Pons (tissue), 1 donor: ENCODE measurements at places on chromosomes 1 and 21.
A peak's percentile ranks its signal among the peaks of the same experiment; 100 is the strongest.

- no peak for DNase-seq
Measured at GRCh38 chr1:192801451-192801850, 7.4 kb upstream of the RGS2 start.

GRCh38 chr1:50416553-50417453 is 6.4 kb downstream of the DMRTA2 start:
- DNase-seq = no peak

- no peak for DNase-seq
Measured at GRCh38 chr1:29730623-29731022, 494.3 kb downstream of the PTPRU start.

DNA sequence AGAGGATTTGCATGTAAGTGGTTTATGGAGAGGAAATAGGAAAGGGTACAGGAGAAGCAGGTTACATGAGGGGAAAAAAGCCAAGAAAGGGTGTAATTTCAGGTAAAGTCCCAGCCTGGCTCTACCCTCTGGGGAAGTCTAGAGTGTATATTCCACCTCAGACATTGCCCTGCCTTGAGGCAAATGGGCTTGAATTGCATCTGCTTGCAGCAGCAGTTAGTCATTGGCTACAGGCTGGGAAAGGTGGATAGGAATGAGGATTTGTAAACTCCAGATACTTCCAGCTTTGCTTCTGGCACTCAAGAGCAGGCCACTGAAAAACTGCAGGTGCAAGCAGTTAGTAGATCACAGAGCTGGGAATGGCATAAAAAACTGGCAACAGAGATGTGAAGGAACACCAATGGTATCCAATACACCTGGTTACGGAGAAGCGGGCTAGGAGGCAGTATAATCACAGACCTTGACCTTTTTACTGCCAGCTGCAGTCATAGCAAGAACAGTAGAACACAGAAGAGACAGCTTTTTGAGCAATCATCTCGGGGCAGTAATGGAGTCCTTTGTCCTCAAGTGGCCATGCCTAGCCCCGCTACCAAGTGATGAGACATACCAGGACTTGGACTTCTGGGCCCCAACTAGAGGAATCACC is 226.9 kb upstream of the NRIP1 start:
- no peak for DNase-seq

GRCh38 chr1:89629146-89629545 is 3.8 kb upstream of the LRRC8C start:
- no peak for DNase-seq

GRCh38 chr21:44337449-44337848 is 1.7 kb downstream of the CFAP410 start:
- DNase-seq = no peak

DNA sequence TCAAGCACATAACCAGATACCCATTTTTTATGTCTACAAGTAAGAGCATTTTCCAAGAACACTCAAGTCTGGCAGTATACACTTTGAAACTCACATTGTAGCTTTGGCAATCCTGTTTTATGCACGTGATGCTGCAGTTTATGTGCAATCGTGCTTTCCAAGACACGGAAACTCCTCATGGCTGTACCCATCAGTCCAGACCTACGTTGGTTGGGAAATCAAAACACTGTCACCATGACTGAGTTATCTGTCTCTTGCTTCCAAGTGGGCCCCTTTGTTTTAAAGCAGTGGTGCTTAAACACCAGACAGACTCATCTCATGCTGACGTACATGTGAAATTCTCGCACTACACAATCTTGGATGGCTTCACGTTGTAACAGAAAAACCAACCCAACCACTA is 192.8 kb downstream of the LTN1 start:
- no peak for DNase-seq

DNA sequence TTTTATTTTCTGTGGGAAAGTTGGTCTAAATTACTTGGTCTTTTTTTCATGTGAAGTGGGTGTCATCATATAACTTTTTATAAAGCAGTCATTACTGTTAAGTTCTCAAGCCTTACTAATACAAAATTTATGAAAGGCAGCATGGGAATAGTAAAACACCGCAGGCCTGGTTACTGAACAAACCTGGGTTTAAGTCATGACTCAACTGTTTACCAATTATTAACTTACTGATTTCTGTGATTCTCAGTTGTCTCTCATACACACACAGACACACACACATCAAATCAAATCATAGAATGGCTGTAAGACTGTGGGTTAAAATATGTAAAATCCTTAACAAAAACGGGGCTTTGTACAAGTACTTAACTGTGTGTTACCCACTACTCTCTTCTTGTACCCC is 14.6 kb downstream of the MAEL start:
- no peak for DNase-seq

GRCh38 chr1:222009105-222009730 is 267.3 kb upstream of the DUSP10 start:
- no peak for DNase-seq

DNA sequence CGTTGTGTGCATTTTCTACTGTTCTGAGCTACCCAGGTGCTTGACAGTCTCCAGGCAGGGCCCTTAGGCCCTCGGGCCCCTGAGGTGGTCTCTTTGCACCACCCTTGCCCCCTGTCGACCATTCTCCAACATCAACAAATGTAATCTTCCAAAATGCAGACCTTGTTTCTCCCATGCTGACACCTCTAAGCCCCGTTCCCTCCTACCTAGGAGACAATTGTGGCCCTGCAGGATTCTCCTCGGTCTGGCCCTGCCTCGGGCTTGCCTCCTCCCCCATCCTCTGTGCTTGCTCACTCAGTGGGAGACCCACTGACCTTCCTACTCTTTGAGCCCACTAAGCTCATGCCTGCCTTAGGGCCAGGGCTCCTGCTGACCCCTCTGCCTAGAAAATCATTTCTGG is 104.2 kb upstream of the TARDBP start:
- no peak for DNase-seq

- DNase-seq = no peak
Measured at GRCh38 chr1:194043984-194044755, 857.8 kb upstream of the B3GALT2 start.

DNA sequence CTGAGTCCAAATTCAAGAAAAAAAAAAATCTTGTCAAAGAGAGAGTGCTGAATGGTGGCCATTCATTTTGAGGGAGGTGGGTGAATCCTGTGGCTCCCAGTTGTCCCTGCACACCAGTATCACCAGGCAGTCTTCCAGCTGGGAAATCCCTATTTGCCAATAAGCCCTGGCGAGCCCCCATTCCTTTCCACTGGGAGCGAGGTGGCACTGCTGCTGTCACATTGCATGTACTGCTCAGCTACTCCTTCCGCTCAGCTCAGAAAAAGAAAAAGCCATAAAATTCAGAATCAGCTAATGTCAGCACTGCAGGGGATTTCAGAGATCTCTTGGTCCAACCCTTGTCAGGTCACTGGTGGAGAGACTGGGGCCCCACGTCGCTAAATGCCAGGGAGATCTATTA is 298.5 kb downstream of the OMA1 start:
- DNase-seq = no peak

GRCh38 chr1:224631462-224632115 is 15.5 kb downstream of the CNIH3 start:
- no peak for DNase-seq

- DNase-seq = no peak
Measured at GRCh38 chr1:153567621-153568366, 2.1 kb upstream of the S100A2 start.

- DNase-seq = peak; percentile 23
Measured at GRCh38 chr1:55337801-55338447, 122.8 kb upstream of the USP24 start.

GRCh38 chr21:21750124-21750825 is 752.1 kb downstream of the NCAM2 start:
- DNase-seq = no peak

DNA sequence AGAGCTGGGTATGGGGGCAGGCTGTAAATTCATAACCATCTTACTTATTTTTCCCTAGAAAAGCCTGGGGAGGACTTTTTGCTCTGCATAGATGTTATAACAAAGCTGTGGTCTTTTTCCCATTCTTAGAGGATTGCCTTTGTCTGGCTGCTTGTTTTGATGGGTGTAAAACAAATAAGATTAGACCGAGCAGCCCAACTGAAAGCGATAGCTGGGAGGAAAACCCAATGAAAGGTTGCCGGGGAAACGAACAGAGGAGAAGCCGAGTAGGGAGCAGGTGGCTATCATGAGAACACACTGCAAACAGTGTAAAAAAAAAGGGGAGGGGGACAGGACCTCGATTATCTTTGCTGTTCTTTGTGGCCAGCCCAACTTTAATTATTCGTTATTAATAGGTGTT is 1.9 kb downstream of the ELAVL4 start:
- DNase-seq = peak; percentile 46

- DNase-seq = no peak
Measured at GRCh38 chr1:146016891-146017290, 4.6 kb downstream of the HJV start.

DNA sequence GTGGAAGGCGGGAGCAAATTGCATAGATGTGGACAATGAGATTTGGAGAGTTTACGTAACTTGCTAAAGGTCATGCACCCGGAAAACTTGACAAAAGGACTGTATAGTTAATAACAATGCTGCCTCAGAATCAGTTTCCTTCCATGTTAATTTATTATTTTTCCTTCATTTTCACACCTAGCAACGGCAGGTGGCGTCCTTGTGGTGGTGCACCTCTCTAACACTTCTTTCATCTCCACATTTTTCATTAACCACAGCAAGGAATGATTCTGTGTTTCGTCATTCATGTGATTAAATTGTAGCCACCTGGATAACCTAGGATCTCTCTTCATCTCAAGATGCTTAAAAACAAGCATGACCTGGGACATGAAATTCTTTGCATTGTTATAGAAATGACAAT is 2133.0 kb downstream of the NCAM2 start:
- DNase-seq = no peak

DNA sequence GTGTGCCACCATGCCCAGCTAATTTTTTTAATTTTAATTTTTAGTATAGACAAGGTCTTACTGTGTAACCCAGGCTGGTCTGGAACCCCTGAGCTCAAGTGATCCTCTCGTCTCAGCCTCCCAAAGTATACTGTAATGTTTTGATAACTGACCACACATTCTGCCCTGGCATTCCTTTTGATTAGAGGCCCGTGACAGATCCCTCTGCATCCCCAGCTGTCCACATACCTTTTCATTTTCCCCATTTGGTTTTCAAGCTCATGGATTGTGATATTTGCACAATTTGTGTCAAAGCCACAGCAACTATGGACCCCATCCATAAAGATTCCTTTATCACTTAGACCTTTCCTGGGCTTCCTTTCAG is 116.8 kb upstream of the ATP1A1 start:
- no peak for DNase-seq

DNA sequence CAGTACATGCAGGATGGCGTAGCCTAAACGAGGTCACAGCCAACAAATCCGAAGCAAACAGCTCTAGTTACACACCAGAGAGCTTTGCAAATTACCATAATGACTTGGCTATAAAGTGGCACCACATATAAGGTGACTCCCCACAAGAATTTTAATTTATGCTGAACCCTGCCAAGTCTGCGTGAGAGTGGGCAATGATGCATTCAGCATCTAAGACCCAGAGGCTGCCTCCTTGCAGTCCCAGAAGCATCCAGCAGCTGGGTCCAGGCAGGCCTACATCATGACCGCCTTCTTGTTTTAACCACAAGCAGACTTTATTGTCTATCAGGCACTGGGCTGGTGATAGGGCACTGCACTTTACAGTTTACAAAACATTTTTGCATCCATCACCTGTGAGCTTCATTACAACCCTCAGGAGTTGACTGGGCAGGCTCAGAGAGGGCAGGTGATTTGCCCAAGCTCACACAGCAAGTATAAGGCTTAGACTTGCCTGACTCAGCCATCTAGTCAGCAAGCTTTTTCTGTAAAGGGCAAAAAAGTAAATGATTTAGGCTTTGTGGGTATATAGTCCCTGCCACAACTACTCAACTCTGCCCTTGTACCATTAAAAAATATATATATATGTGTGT is 134.6 kb downstream of the GLIS1 start:
- no peak for DNase-seq

DNA sequence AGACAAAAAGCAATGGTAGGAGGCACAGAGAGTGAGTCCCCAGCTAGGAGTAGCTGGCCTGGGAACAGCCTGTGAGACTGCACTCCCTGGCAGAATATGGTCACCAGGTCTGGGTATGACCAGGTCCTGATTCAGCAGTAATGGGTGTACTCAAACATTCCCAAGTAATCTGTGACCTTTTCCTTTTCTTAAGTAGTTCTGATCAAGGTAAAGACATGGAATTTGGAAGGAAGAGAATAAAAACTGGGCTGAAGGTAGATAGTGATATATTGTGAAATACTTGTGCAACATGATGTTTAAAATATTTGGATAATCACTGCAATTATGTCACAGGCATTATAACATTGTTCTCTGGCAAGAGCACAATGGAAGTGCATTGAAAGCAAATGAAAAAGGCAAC is 147.2 kb upstream of the DPYD start:
- no peak for DNase-seq

DNA sequence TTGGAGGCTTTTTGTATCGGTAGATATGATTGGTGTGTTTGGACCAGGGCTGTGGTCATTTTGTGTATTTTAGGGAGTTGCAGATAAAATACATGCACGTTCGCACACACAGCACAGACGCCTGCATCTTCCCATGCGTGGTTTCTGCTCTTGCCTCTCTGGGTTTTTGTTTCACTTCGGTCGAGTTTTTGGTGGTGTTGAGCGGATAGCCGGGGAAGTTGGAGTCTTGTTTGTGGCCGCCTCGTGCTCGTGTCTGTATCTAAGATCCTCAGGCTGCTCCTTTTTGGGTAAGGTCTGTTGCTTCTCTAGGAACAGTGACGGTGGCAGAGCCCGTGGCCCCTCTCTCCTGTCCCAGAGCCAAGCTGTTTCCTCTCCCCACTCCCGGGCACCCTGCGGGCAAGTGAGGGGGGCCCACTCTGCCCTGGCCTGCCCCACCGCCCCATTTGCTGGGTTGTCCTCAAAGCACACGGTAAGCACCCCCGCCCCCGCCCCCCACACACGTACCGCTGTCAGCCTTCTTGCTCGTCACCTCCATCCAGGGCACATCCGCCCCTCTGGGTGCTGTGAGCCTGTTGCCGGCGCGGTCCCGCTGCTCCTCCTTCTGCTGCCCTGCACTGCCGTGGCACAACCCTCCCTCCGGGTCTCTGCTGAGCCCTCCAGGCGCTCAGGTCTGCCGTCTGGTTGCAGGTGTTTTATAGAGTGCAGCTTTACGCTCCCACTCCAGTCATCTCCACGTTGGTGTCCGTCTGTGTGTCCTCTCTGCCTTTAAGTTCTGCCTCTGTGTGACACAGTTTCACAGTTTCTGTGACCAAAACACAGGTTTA is 51.9 kb downstream of the AGPAT3 start:
- DNase-seq = no peak

DNA sequence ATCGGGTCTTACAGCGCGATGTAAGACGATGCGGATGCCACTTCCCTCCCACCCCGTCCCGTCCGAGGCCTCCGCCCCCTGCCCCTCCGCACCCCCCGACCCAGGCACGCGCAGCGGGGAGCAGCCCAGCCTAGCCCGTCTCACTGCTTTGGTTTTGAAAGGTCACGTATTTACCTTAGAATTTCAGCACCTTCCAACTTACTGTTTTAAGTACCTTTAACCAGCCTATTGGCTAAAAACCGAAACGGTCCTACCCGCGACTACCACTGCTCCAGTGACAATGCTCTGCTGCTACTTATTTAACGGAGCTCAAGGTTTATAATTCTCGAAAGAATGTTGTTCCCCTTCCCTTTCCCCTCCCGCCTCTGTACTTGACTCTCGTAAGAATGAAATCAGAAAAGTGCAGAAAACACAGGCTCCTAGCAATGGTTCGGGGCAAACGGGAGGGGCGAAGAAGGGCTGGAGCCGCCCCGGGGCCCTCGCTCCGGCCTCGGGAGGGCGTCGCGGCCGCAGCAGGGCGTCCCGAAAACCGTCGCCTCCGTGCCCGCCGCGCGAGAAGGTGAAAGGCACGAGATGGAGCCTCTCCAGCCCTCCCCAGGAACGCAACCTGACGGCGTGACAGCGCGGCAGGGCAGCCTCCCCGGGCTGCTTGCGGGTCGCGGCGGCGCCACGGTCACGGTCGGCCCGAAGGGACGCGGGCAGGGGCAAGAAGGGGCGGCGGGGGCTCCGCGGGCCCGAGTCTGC is 667 bp downstream of the TMEM50B start:
- DNase-seq = no peak
